ENCODE measurements at places on chromosomes 1 and 21.

- DNase-seq, result no peak
Measured at GRCh38 chr1:221234791-221235190, 355.5 kb downstream of the HLX start.

GRCh38 chr1:219433496-219434131, 179.3 kb downstream of the ZC3H11B start:
- no peak for DNase-seq

- peak; percentile 60 for DNase-seq
Measured at GRCh38 chr1:54121482-54122134, 31.2 kb downstream of the CDCP2 start.

- peak; percentile 8 for DNase-seq
Measured at GRCh38 chr1:17196496-17197185, 8.3 kb upstream of the PADI1 start.

DNA sequence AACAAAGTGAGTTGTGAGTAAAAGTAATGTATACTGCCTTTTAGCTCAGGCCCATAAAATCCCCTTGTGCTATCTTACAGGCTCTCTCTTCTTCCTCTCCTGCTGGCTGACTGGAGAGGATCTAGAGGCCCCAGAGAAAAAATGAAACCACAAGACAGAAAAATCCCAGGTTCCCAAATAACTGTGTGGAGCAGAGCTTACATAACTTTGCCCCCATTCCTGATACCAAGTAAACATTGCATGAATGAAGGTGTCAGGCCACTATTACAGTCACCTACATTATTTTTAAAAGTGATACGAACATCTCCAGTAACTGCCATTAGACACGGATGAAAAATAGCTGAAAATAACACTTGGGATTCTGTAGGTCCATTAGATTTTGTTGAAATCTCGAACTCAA, 386.0 kb upstream of the NR5A2 start:
- DNase-seq, result no peak

Data from activated CD4-positive, CD25-positive, alpha-beta regulatory T cell treated with anti-CD3 and anti-CD28 coated beads, Interleukin-2, amount 50 U/mL, for 72 hours (primary cell).